Suppressor macrophage treated with lipopolysaccharide for 1 hour (primary cell): ENCODE measurements at places on chromosomes 3 and 15.

DNA sequence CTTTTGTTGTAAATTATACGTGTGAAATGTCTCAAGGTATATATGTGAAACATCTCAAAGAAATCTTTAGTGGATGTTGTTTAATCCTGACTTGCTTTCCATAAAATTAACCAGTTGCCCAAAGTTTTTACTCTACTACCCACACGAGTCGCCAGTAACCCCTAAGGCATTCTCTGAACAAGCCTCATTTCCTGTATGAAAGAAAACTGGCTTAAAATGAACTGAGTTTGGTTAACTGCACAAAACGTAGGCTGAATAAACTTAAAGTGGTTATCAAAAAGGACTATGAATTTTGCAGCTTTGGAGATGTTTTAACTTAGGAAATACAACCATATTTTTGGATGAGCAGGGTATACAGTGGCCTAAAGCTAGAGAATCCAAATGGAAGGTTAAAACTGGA, 2.7 kb upstream of the APPL1 start:
- DNase-seq, result no peak

GRCh38 chr15:89704411-89704810, 13.8 kb downstream of the WDR93 start:
- DNase-seq, result no peak

DNA sequence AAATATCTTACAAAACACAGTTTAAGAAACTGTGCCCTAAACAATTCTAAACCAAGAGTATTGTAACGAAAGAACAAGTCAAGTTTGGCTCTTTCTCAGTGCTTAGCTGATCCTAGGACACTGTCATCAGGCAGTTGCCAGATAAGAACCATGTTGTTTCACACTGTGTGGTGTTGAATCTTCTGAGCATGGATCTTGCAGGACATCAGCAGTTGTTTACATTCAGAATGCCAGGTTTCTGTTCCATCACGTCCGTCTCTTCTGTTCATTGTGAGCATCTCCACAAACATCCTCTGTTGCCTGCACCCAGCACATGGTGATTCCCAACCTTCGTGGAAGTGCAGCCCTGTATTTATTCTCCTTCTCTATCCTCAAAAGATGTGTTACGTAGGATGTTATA, 67.9 kb downstream of the DCUN1D1 start:
- no peak for DNase-seq

GRCh38 chr3:14467814-14468620, 65.6 kb downstream of the SLC6A6 start:
- DNase-seq, result peak; percentile 27

DNA sequence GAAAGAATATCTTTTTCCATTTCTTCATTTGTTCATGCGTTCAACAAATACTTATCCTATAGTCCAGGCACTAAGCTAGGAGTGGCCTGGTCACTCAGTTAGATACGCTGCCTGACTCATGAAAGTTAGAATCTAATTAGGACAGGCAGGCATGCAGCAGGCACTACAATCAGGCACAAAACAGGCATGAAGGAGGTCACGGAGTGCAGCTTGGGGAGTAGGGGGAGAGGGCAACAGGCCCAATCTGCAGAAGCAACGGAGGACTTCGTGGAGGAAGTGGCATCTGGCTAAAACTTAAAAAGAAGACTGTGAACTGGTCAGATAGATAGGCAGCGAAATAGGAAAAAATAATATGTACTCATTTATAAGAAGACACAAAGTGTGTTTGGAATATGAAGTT, 420.9 kb downstream of the MAGI1 start:
- no peak for DNase-seq

- no peak for DNase-seq
Measured at GRCh38 chr3:185880600-185880999, 55.8 kb upstream of the IGF2BP2 start.

DNA sequence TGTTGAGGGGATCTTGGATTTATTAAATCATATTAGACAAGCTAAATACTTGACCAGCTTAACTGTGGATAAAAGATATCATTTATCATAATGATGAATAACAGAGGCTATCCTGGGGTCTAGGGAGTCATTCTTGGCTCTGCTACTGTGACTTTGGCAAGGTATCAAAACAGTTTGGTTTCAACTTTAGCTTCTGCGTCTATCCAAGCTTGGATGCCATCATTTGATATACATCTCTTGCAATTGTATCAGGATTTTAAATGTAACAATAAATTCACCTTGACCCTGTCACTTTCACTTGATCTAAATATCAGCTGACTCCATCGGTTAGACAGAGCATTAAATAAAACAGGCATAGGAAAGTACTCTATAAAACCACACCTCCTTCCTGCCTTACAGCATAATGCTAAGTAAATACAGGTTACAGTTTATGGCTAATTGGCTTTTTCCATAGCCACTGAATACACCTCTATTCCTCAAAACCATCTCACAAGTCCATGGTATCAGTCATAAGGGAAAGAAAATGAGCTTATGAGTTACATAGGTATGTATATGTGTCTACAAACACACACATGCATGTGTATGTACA, 262.9 kb downstream of the CTNNB1 start:
- DNase-seq, result no peak

- no peak for DNase-seq
Measured at GRCh38 chr15:50162969-50163718, 18.9 kb upstream of the SLC27A2 start.

GRCh38 chr3:143605233-143605950, 242.9 kb downstream of the SLC9A9 start:
- no peak for DNase-seq

GRCh38 chr15:91104111-91104510, 4.1 kb downstream of the SV2B start:
- peak; percentile 29 for DNase-seq

GRCh38 chr3:70832089-70832833, 519.8 kb upstream of the MDFIC2 start:
- peak; percentile 79 for DNase-seq

DNA sequence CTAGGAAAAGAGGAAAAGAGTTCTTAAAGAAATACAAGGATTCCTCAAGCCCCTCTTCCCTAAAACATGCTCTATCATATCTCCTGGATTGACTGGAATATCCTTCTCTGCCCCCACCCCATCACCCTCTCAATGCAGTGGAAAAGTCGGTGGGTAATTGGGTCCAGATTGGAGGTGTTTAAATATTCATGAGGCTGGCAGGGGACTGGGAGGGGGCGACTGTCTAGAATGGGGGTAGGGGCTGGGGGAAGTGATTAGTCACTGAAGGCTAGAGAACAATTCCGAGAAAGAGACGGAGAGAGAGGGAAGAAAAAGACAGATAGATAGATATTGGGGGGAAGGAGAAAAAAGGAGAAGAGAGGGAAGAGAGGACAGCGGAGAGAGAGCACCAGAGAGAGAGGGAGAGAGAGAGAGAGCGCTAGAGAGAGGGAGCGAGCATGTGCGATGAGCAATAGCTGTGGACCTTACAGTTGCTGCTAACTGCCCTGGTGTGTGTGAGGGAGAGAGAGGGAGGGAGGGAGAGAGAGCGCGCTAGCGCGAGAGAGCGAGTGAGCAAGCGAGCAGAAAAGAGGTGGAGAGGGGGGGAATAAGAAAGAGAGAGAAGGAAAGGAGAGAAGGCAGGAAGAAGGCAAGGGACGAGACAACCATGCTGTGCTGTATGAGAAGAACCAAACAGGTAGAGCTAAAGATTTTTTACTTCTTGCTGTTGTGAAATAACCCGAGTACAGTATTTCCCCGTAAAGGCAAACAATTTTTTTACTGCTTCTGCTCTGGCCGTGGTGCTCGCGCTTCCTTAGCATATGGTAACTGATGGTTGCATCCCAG, at the start of gene GAP43:
GAP43 (plus strand) TSS at position 467 of the 825 bp plus-strand sequence; CDS start at position 647, 180 bp downstream.
- DNase-seq, result no peak

GRCh38 chr3:174792864-174793263, 66.3 kb upstream of the NAALADL2 start:
- no peak for DNase-seq

DNA sequence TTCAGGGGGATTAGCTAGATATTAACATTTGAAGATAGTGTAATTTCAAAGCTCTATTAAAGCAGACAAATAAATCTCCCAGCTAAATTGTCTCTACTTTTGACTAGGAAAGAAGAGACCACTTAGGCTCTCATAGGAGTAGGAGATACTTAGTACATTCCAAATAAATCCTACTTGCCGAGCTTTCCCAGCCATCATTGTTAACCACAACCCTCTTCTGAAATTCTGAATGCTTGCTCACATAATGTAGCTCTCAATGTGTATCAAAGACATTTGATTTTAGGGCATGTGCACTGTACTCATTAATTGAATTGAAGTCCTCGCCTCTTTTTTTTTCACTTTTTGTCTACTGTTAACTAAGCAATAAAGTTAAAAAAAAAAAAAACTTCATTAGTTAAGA, 598.2 kb upstream of the ADAMTS9 start:
- no peak for DNase-seq

GRCh38 chr15:67639591-67639990, 97.1 kb downstream of the MAP2K5 start:
- DNase-seq, result no peak

- DNase-seq, result no peak
Measured at GRCh38 chr3:112010636-112011035, 11.9 kb downstream of the TAGLN3 start.

- no peak for DNase-seq
Measured at GRCh38 chr15:68887120-68887519, 43.2 kb upstream of the SPESP1 start.

DNA sequence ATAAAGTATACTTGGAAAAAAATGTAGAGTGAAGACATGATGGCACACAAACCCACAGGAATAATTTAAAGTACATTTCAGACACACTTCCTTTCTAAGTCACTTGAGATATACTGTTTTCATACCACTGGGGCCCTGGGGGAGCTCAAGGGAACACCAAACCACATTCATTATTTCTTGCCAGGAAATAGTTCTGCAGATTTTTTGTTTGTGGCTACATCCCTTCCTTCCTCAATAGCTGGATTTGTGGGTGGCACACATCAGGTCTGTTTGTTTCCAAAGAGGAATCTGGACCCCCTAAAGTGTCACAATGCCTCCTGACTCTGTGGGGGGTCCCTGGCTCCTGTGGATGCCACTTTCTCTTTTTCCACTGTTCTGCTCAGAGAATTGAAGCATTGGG, 153.5 kb upstream of the COL8A1 start:
- DNase-seq, result no peak

- no peak for DNase-seq
Measured at GRCh38 chr3:42894698-42895579, 11.0 kb upstream of the ZNF662 start.

DNA sequence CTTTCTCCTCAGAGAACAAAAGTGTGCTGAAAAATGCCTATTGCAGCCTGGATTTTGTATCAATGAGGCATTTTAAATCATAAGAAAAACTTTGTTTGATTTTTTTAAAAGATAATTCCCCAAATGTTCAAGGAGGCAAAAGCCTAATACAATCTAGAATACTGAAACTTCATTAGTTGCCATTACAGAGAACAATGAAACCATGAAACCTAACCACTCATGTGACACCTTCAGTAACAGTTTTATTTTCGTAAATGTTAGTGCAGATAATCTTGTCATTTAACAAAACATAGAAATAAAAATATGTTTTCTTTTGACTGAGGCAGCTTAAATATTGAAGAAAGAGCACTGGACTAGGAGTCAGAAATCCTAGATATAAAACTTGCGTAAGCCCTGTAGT, 655.9 kb downstream of the RBMS3 start:
- no peak for DNase-seq

GRCh38 chr15:72155635-72156616, 37.7 kb downstream of the SENP8 start:
- DNase-seq, result peak; percentile 91

GRCh38 chr3:190533511-190534281, 19.8 kb downstream of the IL1RAP start:
- peak; percentile 86 for DNase-seq

- no peak for DNase-seq
Measured at GRCh38 chr3:73681610-73682009, 56.9 kb upstream of the PDZRN3 start.

- DNase-seq, result no peak
Measured at GRCh38 chr3:131735116-131735515, 232.3 kb upstream of the MRPL3 start.

- DNase-seq, result no peak
Measured at GRCh38 chr15:38091078-38091645, 156.7 kb downstream of the TMCO5A start.

- DNase-seq, result no peak
Measured at GRCh38 chr15:62591842-62592838, 427.1 kb upstream of the C2CD4B start.

DNA sequence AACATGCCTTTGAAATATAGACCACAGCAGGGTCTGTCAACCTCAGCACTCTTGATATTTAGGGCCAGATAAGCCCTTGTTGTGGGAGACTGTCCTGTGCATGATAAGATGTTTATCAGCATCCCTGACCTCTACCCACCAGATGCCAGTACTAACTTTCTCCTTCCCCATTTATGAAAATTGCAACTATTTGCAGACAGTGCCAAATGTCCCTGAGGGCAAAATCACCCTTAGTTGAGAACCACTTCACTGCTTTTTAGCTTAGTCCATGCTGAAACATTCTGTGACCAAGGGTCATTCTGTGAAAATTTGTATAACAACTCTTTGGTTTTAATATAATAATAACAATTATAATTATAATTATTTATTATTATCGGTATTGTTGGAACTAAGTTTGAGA, 1032.4 kb downstream of the MCTP2 start:
- no peak for DNase-seq

GRCh38 chr3:73404435-73404834, 220.3 kb downstream of the PDZRN3 start:
- no peak for DNase-seq

DNA sequence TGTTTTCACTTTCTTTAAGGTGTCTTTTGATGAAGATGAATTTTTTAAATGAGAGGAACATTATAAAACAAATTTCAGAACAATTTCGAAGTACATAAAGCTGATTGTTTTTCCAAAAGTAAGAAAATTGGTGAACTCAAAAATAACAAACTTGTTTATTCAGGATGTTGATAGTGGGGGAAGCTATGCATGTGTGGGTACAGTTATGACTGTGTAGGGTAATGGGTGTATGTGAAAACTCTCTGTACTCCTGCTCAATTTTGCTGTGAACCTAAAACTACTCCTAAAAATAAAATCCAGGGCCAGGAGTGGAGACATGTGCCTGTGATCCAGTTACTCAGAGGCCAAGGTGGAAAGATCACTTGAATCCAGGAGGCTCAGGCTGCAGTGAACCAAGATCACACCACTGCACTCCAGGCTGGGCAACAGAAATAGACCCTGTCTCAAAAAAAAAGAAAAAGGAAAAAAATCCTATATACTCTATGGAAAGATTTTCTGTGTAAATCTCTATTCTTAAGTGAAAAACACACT, 37.2 kb downstream of the PIK3CB start:
- DNase-seq, result no peak
